Panc1 (cell line): ENCODE measurements at places on chromosomes 4 and X. TPM values are rescaled to one million over a fixed set of nuclear protein-coding genes. Genes with fewer than 3 reads are reported as not detected.

- H3K27me3 ChIP-seq: no peaks in the 10 kb centered on the region
- H3K36me3 ChIP-seq: no peaks in the 10 kb centered on the region
- H3K4me3 ChIP-seq: no peak overlapping the region
- H3K4me1 ChIP-seq: no peaks in the 10 kb centered on the region
- no peak for DNase-seq
Measured at GRCh38 chr4:143252478-143252877, 67.8 kb downstream of the USP38 start.

- no peaks in the 10 kb centered on the region for H3K27me3 ChIP-seq
- no peaks in the 10 kb centered on the region for H3K4me1 ChIP-seq
- H3K4me3 ChIP-seq: no peak overlapping the region
- H3K27ac ChIP-seq: no peak overlapping the region
- no peak for DNase-seq
- no peaks in the 10 kb centered on the region for H3K36me3 ChIP-seq
Measured at GRCh38 chrX:133335027-133335426, 80.3 kb downstream of the GPC4 start.

Gene ALAS2
- not detected for total RNA-seq

GRCh38 chr4:110371016-110371770 lies 104.8 kb upstream of the ENPEP start:
- H3K27ac ChIP-seq: no peak overlapping the region
- no peaks in the 10 kb centered on the region for H3K27me3 ChIP-seq
- no peaks in the 10 kb centered on the region for H3K36me3 ChIP-seq
- no peak for DNase-seq

DNA sequence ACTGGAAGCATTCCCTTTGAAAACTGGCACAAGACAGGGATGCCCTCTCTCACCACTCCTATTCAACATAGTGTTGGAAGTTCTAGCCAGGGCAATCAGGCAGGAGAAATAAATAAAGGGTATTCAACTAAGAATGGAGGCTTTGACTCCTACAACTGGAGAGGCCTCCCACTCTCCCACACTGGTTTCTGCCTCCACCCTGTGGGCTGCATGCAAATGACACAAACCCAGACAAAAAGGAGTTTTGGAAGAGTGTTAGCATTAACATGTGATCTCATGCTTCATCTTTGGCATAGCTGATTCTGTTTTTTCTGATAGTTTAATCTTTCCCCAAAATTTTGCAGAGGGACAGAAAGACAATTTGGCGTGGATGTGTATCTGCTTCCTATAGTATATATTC lies 80.8 kb upstream of the IQCM start:
- no peak overlapping the region for H3K27ac ChIP-seq
- H3K27me3 ChIP-seq: no peaks in the 10 kb centered on the region
- H3K4me1 ChIP-seq: no peaks in the 10 kb centered on the region
- H3K36me3 ChIP-seq: no peaks in the 10 kb centered on the region
- DNase-seq: no peak
- no peak overlapping the region for H3K4me3 ChIP-seq

DNA sequence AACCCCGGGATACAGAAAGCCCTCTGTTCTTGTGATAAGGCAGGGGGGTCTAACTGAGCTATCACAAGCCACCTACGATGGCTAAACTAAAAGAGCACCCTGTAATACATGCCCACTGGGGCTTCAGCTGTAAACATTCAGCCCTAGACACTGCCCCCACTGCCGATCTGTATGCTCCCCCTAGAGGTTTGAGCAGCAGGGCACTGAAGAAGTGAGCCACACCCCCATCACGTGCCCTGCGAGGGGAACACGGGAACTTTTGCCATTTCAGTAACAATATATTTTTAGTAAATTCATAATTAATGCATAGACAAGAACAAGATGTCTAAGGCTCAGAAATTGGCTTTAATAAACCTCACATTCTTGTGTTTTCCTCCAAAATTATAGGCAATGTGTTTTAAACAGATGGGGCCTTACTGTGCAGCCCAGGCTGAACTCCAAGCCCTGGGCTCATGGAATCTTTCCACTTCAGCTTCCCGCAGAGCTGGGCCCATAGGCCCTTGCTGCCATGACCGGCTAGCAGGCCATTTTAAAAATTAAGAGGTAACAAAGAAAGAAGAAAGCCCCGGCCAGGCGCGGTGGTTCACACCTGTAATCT lies 235.3 kb upstream of the SFRP2 start:
- no peaks in the 10 kb centered on the region for H3K4me1 ChIP-seq
- no peak overlapping the region for H3K4me3 ChIP-seq
- no peaks in the 10 kb centered on the region for H3K36me3 ChIP-seq
- H3K27me3 ChIP-seq: no peaks in the 10 kb centered on the region

DNA sequence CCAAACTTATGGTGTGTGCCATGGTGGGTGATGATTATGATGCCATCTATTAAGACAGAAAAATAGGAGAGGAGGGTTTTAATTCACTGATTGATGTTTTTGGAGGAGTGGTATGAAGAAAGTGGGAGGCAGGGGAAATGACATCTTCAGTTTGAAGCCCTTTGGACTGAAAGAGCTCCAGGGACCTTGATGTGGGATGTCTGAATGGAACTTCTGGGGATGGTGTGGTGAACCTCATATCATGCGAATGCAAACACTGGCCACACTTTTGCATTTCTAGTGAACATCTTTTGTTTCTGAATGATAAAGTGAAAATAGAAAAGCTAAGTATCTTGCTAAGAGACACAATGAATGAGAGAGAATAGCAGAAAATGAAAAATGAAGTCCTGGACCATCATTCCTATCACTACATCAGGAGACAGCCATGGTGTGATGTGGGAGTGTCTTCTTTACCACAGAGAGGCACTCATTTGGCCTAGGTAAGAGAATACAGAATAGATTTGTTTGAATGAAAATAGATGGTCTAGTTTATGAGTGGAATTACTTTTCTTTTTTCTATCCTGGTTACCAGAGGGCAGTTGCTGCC lies 123.5 kb downstream of the ZNF827 start:
- no peak overlapping the region for H3K27ac ChIP-seq
- no peak for DNase-seq
- no peak overlapping the region for H3K4me3 ChIP-seq
- no peaks in the 10 kb centered on the region for H3K4me1 ChIP-seq
- H3K27me3 ChIP-seq: no peaks in the 10 kb centered on the region

Gene DAPP1
- not detected for total RNA-seq

Gene EGFL6
- not detected for total RNA-seq
